ENCODE measurements at places on chromosomes 1 and 21. TPM values are rescaled to one million over a fixed set of nuclear protein-coding genes. Genes with fewer than 3 reads are reported as not detected.

The CAPN9 gene
- total RNA-seq = not detected

The HOOK1 gene
- total RNA-seq = under 0.01 TPM

The PYHIN1 gene
- not detected for total RNA-seq

The BARHL2 gene
- total RNA-seq = not detected

The CAP1 gene
- 342 TPM for total RNA-seq

The PLA2G2F gene
- not detected for total RNA-seq

The OPRD1 gene
- under 0.01 TPM for total RNA-seq

The TCHH gene
- total RNA-seq = not detected

The F13B gene
- not detected for total RNA-seq

The ICOSLG gene
- under 0.01 TPM for total RNA-seq

The FAF1 gene
- total RNA-seq = 79.9 TPM

The LCE6A gene
- total RNA-seq = not detected

The FAM167B gene
- 3.0 TPM for total RNA-seq

The CHRM3 gene
- 0.13 TPM for total RNA-seq

The ATP1A4 gene
- not detected for total RNA-seq

The FYB2 gene
- total RNA-seq = not detected

The ESPN gene
- under 0.01 TPM for total RNA-seq

The ANGPTL3 gene
- 0.11 TPM for total RNA-seq

The ATP5IF1 gene
- 125 TPM for total RNA-seq

The S100A16 gene
- 138 TPM for total RNA-seq

The OR2L8 gene
- not detected for total RNA-seq

The SPATA46 gene
- total RNA-seq = not detected

The IRF6 gene
- 0.43 TPM for total RNA-seq

The CCDC17 gene
- total RNA-seq = 1.5 TPM

The HEYL gene
- under 0.01 TPM for total RNA-seq

The MCOLN2 gene
- 10.2 TPM for total RNA-seq

The NUDC gene
- 23.0 TPM for total RNA-seq

The CDK18 gene
- total RNA-seq = 0.76 TPM

The VSIG8 gene
- total RNA-seq = not detected

The CORT gene
- 0.26 TPM for total RNA-seq

The CYP4Z1 gene
- under 0.01 TPM for total RNA-seq

The LYPLA2 gene
- total RNA-seq = 34.9 TPM

The SH3BGR gene
- total RNA-seq = 1.4 TPM

The PROX1 gene
- 0.22 TPM for total RNA-seq

The COL16A1 gene
- total RNA-seq = 101 TPM

The TMCO4 gene
- total RNA-seq = 25.0 TPM

The CELA2A gene
- not detected for total RNA-seq

The CD34 gene
- 0.54 TPM for total RNA-seq

The LCE1E gene
- not detected for total RNA-seq

The OVAAL gene
- total RNA-seq = not detected

The KCNJ15 gene
- 5.2 TPM for total RNA-seq

The RSPH1 gene
- 0.76 TPM for total RNA-seq

The METTL25B gene
- 10.8 TPM for total RNA-seq

The GNG4 gene
- total RNA-seq = not detected

The MAP3K6 gene
- total RNA-seq = 23.0 TPM

The OR6K3 gene
- total RNA-seq = not detected

The CACNA1S gene
- total RNA-seq = not detected

The CLCA2 gene
- total RNA-seq = 0.78 TPM
